ENCODE measurements at places on chromosomes 4 and X.

- DNase-seq = no peak
Observed at GRCh38 chr4:6161921-6162464, 38.4 kb downstream of the JAKMIP1 start.

DNA sequence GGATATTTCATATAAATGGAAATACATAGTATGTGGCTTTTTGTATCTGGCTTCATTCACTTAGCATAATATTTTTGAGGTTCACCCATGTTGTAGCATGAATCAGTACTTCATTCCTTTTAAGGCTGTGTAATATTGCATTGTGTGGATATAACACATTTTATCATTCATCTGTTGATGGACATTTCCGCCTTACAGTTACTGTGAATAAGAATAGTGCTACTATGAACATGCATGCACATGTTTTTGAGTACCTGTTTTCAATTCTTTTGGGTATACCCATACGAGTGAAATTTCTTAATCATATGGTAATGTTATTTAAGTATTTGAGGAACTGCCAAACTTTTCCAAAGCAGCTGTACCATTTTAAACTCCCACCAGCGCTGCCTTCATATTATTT, 539.6 kb upstream of the DIPK2B start:
- no peak for DNase-seq

GRCh38 chr4:37446016-37446415, 201.5 kb downstream of the NWD2 start:
- no peak for DNase-seq

DNA sequence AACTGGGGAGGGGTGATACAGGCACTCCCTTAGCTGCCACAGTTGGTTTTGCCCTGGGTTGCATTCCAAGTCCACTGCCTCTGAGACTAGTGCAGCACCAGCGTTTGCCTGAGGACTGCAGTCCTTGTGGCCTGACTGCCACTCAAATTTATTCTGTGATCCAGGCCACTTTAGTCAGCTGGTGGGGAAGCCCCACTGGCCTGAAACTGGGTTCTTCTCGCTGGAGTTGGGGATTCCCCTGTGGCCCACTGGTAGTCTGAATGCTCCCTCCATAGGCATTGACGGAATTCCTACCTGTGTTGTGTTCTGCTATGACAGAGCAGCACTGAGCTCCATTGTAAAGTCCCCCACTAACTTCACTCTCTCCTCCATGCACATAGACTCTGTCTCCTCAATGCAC, 63.8 kb downstream of the PTPN13 start:
- no peak for DNase-seq

DNA sequence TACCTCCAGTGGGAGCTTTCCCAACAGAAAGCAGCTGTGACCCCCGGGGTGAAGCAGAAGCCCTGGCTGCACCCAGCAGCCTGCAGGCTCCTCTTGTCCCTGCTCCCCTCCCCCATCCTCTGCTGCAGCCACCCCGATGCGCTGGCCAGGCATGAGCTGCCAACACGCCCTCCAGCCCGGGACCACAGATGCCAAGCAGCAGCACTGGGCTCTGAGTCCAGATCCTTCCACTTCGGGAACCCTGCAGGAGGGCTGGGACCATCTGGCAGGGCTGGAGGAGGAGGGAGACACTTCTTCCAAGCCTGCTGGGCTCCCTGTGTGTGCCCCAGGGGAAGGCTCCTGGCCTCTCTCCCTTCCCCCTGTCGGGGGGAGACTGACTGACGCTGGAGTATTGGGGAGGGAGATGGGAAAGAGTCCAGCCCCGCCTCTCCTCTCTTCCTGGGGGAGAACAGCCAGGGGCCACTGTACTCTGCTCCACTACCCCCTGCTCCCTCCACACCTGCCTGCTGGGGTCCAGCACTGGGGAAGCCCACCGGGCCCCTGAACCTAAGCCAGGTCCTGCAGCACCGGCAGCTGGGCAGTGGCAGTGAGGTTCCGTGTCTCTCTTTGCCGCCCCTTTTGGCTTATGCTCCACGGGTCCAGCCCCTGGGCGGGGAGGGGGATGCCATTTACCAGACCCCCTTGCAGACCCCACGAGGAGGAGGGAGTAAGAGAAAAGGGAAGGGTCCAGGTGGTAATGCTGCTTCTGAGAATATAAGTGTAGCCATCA, 55.7 kb downstream of the PPP2R2C start:
- no peak for DNase-seq

GRCh38 chrX:9390693-9391368, 74.0 kb upstream of the TBL1X start:
- DNase-seq = no peak

GRCh38 chr4:94534401-94535312, 82.9 kb downstream of the PDLIM5 start:
- DNase-seq = no peak

- no peak for DNase-seq
Observed at GRCh38 chrX:129641941-129642340, 12.8 kb downstream of the APLN start.

DNA sequence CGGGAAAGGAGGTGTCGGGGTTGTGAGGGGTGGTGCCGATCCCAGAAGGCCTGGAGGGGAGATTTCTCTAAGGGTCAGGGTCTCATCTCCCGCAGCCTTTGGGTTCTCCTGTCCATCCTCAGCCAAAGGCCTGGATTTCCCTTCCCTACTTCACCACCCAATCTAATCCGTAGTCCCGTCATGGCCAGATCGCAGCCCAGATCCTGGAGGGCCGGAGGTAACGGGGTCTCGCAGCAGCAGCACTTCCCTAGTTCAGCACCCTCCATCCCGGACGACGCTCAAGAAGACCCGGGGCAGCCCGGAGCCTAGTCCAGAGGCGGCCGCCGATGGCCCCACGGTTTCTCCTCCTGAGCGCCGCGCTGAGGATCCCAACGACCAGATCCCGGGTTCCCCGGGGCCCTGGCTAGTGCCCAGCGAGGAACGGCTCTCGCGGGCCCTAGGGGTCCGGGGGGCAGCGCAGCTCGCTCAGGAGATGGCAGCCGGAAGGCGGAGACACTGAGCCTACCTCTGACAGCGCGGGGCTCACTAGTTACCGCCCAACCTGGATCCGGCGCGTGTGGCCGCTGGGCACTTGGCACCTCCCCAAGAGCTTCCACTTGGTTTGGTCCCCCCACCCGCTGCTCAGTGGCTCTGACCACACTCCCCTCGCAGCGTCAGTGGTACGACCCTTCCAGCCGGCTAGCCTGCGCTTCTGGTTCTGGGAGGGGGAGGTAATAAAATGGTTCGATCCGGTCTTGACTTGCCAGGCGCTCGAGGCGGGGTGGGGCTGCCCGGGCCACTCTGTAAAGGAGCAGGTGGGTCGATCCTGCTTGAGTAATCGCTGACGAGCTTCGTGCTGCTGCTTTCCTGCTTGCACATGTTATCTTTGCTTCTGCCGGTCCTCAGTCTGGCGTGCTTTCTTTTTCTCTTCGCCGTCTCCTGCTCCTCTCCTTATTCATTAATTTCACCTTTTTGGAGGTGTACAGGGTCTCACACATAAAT, 3.6 kb downstream of the MAGIX start:
- DNase-seq = no peak

- no peak for DNase-seq
Observed at GRCh38 chrX:68936126-68936525, 107.3 kb downstream of the EFNB1 start.

GRCh38 chrX:78532363-78532762, 126.8 kb downstream of the RTL3 start:
- DNase-seq = no peak

DNA sequence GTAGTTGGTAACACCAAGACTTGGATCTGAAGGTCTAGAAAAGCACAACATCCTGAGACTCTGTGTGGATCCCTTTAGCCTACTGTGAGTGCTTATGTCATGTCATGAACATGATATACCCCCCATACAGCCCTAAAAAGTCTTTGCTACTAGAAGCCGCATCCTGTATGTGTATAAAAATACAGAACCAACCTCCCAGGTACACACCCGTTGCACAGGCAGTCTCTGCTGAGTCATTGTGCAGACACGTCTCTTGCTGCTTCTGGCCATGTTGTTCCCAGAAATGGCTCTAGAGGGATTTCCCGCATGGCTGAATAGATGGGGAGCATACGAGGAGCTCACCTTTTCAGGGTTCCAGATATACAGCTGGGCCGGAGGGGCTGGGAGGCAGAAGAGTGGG, 93.3 kb downstream of the MAMLD1 start:
- no peak for DNase-seq

DNA sequence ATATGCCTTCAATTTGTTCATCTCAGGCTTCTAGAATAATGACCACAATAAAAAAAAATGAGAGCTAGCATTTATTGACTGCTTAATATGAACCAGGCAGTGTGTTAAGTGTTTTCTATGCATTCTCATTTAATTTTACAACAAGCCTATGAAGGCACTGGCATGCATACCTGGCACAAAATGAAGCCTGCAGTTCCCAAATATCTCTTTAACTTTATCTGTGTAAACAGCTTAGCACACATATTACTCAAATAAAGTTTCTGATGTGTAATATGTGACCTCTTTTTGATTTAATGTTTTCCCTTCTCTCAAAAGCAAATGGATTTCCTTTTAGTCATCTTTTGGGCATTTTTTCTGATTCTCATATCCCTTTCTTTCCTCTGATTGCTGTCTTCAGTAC, 671.8 kb downstream of the PCDH7 start:
- DNase-seq = no peak

- no peak for DNase-seq
Observed at GRCh38 chr4:744212-744841, 38.7 kb downstream of the PCGF3 start.

DNA sequence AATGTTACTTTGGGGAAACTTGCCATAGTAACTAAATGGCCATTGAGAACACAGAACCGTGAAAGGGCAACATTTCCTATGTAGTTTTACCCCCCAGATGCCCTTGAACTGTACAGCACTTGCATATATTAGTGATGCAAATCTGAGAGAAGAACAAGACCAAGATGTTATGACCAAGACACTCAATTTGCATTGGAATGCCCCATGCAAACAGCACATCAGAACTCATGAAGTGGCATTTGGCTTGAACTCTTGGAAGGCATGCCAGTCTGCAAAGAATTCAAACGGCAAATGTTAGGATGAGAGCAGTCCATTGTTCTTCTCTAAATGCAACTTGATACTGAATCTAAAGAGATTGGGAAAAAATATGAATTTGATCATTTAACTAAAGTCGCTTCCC, 139.4 kb upstream of the CXorf66 start:
- no peak for DNase-seq

GRCh38 chr4:55758066-55758465, 61.5 kb upstream of the EXOC1L start:
- no peak for DNase-seq

DNA sequence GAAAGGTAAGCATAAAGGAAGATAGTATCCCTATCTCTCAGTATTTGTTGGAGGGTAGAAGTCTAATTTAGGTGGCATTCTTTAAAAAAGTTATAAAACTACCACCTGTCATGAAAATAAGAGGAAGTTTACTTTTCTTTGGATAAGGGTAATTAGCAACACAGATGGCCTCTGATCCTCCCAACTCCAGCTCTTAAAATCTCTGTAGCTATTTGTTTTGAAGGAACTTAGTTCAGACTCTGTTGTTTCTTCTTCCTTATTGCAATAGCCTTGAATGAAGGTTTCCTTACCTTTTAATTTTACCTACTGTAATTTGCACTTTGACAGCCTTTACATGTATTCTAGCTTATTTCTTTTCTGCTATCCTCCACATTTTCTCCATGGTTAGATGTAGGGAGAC, 1261.3 kb downstream of the RAPGEF2 start:
- DNase-seq = no peak
